ENCODE measurements at places on chromosomes 3 and 15.

- no peak for DNase-seq
Measured at GRCh38 chr15:38941399-38941953, 376.9 kb upstream of the RASGRP1 start.

GRCh38 chr3:189529468-189529867 is 101.7 kb upstream of the TP63 start:
- no peak for DNase-seq

DNA sequence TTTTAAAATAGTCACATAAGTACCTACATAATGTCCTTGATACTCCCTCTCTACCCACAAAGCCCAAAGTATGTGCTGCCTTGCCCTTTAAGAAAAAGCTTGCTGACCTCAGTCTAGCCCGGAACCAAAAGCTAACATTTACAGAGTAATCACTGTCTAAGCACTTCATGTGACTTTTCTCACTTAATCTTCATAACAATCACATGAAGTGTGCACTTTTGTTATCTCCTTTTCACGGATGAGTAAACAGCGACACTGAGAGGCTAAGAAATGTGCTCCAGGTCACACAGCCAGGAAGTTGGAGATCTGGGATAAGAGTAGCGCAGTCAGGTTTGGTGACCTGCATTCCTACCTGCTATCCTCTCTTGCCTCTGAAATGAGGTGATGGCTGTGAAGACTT is 194.0 kb downstream of the ITPR1 start:
- DNase-seq, result no peak

DNA sequence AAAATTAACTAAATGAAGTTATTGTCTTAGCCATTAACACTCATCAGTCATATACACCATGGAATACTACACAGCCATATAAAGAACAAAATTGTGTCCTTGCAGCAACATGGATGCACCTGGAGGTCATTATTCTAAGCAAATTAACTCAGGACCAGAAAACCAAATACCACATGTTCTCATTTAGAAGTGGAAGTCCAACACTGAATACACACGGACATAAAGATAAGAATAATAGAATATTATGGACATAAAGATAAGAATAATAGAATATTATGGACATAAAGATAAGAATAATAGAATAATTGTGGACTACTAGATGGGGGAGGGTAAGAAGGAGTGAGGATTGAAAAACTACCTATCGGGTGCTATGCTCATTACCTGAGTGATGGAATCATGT is 122.3 kb downstream of the CHL1 start:
- DNase-seq, result no peak

DNA sequence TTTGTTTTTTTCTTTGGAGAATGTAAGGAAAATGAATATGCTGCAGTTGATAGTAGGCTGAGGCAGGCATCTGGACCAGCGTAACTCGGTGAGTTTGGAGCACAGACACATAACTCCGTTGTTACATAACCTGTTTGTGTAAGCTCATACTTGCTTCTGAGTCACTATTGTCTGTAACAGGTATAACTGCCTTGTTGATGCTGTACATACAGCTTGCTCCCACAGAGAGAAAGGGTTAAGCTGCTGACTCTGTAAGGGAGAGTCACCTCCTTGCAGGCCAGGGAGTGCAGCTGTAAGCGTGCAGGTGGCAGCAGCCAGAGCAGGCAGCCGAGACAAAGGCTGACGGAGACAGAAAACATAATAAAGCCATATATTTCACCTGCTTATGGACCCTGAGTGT is 20.4 kb downstream of the RETNLB start:
- no peak for DNase-seq

DNA sequence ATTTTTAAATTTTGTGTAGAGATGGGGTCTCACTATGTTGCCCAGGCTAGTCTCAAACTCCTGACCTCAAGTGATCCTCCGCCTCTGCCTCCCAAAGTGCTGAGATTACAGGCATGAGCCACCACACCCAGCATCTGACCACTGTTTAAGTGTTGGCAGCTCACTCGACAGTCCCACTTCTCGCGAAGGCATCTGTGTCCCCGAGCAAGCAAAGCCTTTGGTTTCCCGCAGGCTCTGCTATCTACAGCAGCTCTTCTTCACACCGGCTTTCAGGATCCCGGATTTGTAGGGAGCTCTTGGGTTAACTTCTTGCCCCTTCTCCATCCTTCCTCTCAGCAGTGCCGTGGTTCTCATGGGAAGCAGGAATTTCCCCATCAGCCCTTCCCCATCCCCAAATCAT is 240.9 kb downstream of the VPS13C start:
- no peak for DNase-seq
